NCI-H1092 treated with DMSO at 0.1 percent for 48 hours (cell line): ENCODE measurements at places on chromosomes 7 and 10.

DNA sequence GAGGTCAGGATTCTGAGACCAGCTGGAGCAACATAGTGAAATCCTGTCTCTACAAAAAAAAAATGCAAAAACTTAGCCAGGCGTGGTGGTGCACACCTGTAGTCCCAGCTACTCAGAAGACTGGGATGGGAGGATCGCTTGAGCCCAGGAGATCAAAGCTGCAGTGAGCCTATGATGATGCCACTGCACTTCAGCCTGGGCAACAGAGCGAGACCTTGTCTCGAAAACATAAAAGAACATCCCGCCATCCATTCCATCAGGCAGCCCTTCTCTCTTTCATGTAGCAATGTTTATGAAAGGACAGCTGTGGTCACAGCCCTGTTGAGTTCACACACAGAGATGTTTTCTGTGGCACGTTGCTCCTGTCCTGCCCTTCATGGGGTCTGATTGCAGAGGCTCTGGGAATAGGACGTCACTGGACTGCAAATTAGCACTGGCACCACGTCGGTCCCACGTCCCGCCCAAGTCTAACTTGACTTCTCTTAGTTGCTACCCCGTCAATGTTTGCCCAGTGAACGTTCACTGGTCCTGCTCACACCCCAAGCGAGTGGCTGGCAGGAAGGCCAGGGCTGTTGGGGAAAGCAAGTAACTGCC, 64.5 kb upstream of the MYL10 start:
- DNase-seq, result no peak

DNA sequence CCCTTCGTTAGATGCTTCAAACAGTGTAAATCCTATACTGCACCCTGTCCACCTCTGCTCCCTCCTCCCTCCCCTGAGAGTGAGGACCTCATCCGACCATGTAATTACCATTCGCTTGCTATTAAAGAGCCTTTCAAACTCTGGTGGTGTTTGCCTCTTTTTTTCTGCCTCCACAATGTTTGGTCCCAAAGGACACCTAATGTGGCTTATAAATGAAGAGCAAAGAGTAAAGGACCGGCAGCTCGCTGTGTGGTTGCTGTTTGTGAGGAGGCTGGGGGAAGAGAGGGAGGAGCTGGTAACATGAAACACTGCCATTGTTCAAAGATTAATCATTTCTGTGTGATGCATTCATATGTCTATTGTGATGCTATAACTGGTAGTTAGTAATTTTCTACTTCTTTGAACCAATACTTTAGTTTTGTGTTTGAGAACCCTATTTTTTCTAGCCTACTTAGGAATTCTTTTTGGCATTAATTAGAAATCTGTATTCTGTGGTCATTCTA, 27.9 kb downstream of the MTURN start:
- DNase-seq, result peak; percentile 97

DNA sequence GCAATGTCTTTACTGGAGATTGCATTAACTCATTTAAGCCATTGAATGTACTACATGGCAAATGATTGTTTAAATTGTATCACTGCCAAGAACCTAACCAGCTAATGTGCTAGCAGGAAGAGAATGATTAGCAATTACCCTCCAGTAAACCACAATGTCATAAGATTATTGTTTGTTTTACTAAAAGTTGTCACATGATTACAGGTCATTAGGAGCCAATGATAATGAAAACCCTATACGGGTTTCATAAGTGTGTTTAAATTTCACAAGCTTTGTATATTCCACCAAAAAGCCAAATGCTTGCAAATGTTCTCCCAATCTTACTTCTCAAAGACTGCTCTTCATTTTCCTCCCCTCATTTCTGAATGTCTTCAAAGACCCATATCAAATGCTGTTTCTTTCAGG, 76.5 kb upstream of the PPP1R3C start:
- peak; percentile 60 for DNase-seq

DNA sequence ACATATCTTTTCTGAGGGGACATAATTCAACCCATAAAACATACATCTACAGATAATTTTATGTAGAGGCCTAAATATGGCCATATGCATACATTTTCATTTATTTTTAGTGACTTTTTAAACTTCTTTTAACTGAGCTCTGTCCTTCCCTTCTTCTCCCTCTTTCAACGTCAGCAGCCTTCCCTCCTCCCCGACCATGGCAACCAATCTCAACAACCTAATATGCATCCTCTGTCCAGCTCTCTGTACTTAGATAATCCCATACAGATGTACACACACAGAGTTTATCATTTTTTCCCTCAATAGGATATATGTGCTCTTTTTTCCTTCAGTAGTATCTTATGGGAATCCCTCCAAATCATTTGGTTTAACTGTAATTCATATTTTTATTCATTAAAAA, 94.3 kb downstream of the CCDC71L start:
- DNase-seq, result no peak

GRCh38 chr7:80189638-80190037, 55.0 kb downstream of the GNAI1 start:
- DNase-seq, result no peak

GRCh38 chr7:92108821-92109220, 25.5 kb downstream of the CYP51A1 start:
- no peak for DNase-seq

DNA sequence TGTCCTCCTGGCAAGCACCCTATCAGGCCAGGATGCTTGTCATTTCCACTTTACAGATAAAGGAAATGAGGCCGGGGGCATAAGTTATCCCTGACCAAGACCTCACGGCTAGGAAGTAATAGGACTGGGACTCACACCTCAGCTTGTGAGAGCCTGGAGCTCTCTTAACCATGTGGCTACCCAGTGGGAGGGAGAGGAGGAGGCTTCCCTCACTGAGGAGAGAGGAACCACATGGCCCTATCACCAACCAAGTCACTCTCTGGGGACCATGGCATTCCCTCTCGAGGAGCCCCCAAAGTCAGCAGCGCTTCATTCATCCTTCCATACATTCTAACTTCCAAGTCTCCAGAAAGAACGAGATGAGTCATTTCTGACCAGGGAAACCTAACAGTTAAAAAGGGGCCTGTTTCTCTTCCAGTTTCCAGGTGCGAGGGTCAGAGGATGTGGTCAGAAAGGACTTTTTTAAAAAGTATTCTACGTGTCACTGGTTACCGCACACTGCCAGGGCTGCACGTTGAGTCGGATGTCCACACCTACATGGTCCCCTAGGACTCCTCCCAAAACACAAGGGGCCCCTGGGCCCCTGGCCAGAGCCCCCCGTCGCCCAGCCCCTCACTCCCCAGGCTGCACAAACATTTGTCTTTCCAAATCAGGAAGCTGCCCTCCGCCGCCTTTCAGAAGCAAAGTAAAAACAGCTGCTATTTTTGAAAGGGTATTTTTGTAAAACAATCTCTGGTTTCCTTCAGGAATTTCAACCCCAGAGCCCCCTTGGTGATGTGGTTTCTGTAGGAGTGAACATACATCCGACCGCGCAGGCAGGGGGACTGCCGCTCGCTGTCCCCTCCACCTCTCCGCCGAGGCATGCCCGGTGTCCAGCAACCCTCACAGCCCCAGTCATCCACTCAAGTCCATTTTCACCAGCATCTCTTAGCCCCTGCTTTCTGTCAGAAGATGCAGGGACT, 128.2 kb upstream of the CHST15 start:
- DNase-seq, result no peak

DNA sequence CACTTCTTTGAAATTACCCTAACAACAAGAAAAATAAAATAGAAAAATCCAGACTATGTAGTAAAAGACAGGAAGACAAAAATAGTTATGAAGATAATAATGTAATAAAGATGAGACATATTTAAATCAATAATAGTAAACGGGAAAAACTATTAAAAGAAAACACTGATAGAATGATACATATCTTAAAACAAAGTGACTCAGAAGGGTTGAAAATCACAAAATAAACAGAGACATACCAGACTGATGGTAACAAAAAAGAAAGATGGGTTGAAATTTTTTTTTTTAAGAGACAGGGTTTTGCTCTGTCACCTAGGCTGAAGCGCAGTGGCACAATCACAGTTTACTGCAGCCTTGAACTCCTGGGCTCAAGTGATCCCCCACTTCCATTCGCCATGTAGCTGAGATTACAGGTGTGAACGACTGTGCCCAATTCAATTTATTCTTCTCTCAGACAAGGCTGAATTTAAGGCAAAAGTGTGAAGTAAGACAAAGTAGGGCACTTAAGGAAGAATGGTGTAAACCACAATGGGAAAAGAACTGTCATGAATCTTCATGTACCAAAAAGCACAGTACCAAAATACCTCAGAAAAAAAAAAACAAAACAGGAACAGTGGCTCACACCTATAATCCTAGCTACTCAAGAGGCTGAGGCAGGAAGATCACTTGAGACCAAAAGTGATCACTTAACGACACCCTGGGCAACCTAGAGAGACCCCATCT, 47.4 kb downstream of the LMBR1 start:
- DNase-seq, result no peak

DNA sequence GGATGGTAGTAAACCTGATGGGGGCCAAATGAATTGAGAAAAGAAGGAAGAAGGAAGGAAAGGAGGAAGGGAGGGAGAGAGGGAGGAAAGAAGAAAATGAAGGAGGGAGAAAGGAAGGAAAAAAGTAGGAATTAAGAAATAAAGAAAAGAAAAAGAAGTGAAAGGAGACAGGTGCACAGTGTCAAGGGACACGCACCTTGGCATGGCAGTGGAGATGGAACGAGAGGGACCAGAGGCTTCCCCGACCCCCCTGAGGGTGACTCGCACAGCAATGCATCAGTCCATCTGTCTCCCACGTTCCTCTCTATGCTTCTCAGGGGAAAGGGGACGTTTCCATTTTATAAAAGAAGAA, 199.6 kb downstream of the CXCL12 start:
- no peak for DNase-seq

DNA sequence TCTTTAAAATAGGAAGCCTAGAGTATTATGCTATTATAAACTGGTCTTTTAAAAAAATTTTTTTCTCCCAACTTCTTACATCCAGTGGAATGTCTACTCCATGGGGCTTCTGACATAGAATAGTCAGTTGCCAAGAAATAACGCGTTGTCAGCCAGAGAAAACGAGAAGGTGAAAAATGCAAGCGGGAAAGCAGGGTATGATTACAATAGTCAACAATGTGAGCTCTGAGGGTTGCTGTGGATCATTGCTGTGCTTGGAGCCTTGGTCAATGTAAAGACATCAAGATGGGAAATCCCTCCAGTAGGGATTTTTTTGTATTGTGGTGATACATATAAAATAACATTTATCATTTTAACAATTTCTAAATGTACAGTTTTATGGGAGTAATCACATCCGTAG, 27.6 kb upstream of the PLPP4 start:
- DNase-seq, result no peak

- DNase-seq, result no peak
Measured at GRCh38 chr7:102467581-102468477, 3.0 kb downstream of the LRWD1 start.

GRCh38 chr10:69802424-69803161, 887 bp downstream of the COL13A1 start:
- no peak for DNase-seq

DNA sequence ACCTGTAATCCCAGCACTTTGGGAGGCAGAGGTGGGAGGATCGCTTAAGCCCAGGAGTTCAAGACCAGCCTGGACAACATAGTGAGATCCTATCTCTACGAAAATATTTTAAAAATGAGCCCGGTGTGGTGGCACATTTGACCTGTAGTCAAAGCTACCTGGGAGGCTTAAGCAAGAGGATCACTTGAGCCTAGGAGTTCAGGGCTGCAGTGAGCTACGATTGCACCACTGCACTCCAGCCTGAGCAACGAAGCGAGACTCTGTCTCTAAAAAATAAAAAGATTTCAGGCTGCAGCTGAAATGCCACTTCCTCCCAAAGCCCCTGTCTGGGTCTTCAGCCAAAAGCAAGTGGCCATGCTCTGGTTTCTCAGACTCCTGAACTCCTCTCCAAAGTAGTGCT, 38.7 kb upstream of the CARD11 start:
- DNase-seq, result no peak

GRCh38 chr10:67549390-67549789, 146.6 kb downstream of the CTNNA3 start:
- DNase-seq, result no peak

DNA sequence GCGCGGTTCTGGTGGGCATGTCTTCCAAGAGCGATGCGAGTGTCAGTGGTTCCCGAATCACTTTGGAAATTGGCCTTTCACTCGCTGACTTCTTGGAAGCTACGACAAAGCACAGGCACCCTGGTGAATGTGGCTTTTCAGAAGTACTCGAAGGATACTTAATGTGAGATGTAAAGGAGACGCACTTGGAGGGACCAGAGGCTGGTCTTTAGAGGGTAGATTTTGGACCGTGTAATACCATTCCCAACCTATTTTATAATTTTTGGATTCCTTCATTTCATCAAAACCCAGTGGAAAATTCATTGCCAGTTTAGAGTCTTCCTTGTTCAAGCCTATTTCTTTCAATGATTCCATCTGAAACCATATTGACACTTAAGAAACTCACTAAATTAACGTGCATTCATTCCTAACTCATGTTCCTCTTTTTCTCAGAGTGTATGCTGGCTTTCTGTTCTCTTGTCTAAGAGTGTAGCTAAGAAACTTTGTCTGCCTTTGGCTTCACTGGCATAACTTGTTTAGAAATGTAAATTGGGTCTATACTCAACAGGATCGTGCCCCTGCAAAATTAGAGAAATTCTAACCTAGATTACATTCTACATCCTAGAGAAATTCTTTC, 645 bp upstream of the COPG2 start:
- peak; percentile 42 for DNase-seq

DNA sequence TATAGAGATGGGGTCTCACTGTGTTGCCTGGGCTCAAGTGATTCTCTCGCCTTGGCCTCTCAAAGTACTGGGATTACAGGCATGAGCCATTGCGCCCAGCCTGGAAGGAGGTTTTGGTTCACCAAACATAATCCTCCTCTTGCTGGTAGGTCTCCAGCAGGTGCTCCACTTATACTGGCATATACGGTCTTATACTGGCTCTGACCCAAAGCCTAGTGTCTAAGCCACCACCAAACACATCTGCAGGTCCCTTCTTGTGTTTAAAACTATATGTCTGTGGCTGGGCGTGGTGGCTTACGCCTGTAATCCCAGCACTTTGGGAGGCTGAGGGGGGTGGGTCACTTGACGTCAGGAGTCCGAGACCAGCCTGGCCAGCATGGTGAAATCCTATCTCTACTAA, 5.4 kb downstream of the MBLAC1 start:
- DNase-seq, result peak; percentile 10

GRCh38 chr10:52617346-52617745, 155.2 kb downstream of the MBL2 start:
- no peak for DNase-seq

GRCh38 chr10:70832852-70833528, 17.2 kb downstream of the SGPL1 start:
- no peak for DNase-seq

DNA sequence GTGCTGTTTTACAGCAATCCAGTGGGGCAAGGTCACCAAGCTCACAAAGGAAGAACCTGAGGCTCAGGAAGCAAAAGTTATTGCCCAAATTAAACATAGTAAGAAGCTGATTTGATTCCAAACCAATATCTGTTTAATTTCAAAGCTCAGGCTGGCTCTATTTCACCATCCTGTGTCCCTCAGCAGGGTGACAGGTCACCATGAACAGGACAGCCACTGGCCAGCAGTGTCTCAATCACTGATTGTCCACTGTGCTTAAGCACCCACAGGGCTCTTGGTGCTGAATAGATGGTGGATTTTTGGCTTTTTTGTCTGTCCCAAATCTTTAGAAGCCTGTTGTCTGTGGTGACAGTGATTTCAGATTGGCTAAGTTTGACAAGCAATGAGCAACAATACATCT, 146.4 kb upstream of the ZNF32 start:
- no peak for DNase-seq
